ENCODE measurements at places on chromosomes 4 and X. TPM values are rescaled to one million over a fixed set of nuclear protein-coding genes. Genes with fewer than 3 reads are reported as not detected.

Gene ATP2B3
- polyA plus RNA-seq = not detected

Gene LINC00632
- not detected for polyA plus RNA-seq

Gene DUX4
- polyA plus RNA-seq = not detected

DNA sequence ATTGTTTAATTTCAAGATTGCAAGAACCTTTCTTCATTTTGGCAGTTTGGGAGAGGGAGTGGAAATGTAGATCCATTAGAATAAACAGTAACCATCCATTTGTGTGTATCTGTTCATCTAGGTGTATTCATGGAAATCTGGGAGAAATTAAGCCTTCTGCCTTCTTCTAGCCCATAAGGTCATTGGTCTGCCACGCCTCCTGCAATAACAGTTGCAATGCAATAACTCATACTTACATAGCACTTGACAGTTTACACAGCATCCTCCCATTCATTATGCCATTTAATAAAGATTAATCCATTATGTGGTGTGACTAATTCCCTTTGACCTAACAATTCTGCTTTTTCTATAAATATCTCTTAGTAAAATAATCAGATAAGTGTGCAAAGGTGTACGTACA is 42.6 kb downstream of the SHROOM4 start:
- no peak for DNase-seq

- DNase-seq = no peak
These were observed 692.0 kb upstream of the FAM241A start for GRCh38 chr4:111453216-111453615.

GRCh38 chrX:9746148-9746888 is 19.3 kb downstream of the GPR143 start:
- DNase-seq = peak; percentile 2

DNA sequence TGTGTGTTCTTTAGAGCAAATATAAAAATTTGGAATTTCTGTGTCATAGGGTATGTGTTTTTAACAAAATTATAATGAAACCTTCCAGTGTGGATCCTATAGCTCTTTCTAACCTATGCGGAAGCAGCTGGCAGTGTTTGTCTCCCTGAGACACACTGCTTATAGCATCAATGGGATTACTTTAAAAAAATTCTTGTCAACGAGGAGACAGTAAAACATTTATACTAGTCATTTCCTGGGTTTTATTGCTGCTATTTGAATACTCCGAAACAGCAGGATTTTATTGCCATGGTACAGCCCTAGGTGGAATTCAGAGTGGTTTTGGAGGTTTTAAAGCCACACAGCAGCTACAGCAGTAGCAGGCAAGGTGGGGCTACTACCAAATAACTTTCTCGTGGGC is 145.1 kb upstream of the IL1RAPL2 start:
- no peak for DNase-seq

GRCh38 chr4:174119830-174120229 is 163.6 kb downstream of the FBXO8 start:
- DNase-seq = no peak
